ENCODE measurements at places on chromosomes 3 and 15. TPM values are rescaled to one million over a fixed set of nuclear protein-coding genes. Genes with fewer than 3 reads are reported as not detected.

Gene ROBO1
- 90.7 TPM for total RNA-seq

Gene WDR93
- 0.66 TPM for total RNA-seq

Gene TTC23
- 40.0 TPM for total RNA-seq

Gene TIMP4
- 3.1 TPM for total RNA-seq

Gene SNX33
- total RNA-seq, result 12.7 TPM

Gene TMEM40
- 0.82 TPM for total RNA-seq

Gene GRAMD1C
- 37.1 TPM for total RNA-seq

Gene SPATA12
- total RNA-seq, result not detected

Gene PTPN23
- total RNA-seq, result 25.0 TPM

Gene ZNF385D
- total RNA-seq, result 35.0 TPM

Gene CSNK1G1
- 42.1 TPM for total RNA-seq

Gene AADACL2
- total RNA-seq, result 1.3 TPM

Gene UBE2E2
- 81.6 TPM for total RNA-seq

Gene CPNE9
- 3.8 TPM for total RNA-seq

Gene CGGBP1
- total RNA-seq, result 138 TPM

Gene SLC22A14
- 0.16 TPM for total RNA-seq

Gene SMCO1
- total RNA-seq, result 0.38 TPM

Gene WDR49
- total RNA-seq, result 1.1 TPM

Gene CLDN11
- 16.8 TPM for total RNA-seq

Gene TJP1
- 145 TPM for total RNA-seq

Gene CCNB2
- 21.2 TPM for total RNA-seq

Gene HHATL
- 9.6 TPM for total RNA-seq

Gene CSPG4
- 25.8 TPM for total RNA-seq

Gene ADAMTS17
- 24.5 TPM for total RNA-seq

Gene RFT1
- total RNA-seq, result 16.8 TPM

Gene PRR20G
- total RNA-seq, result not detected

Gene GRAMD2A
- total RNA-seq, result 0.66 TPM

Gene SPTBN5
- total RNA-seq, result 7.1 TPM

Gene LRRN1
- total RNA-seq, result 61.6 TPM

Gene CKMT1B
- 6.7 TPM for total RNA-seq

Gene CCR9
- total RNA-seq, result not detected

Gene CHST14
- total RNA-seq, result 18.8 TPM

Gene PPP2R3A
- total RNA-seq, result 25.5 TPM

Gene ULK3
- total RNA-seq, result 72.3 TPM

Gene BNC1
- 1.1 TPM for total RNA-seq

Gene GP5
- total RNA-seq, result 1.1 TPM

Gene RBP2
- total RNA-seq, result not detected

Gene GOLGA8J
- total RNA-seq, result 0.33 TPM

Gene LRRC34
- 17.3 TPM for total RNA-seq

Gene RAD51
- 4.1 TPM for total RNA-seq

Gene BHLHE40
- total RNA-seq, result 79.9 TPM

Gene SLC28A1
- total RNA-seq, result 0.16 TPM

Gene ATP2B2
- 28.0 TPM for total RNA-seq

All from camera-type eye (tissue), 1 donor.